ENCODE measurements at places on chromosomes 1 and 21. TPM values are rescaled to one million over a fixed set of nuclear protein-coding genes. Genes with fewer than 3 reads are reported as not detected.

DNA sequence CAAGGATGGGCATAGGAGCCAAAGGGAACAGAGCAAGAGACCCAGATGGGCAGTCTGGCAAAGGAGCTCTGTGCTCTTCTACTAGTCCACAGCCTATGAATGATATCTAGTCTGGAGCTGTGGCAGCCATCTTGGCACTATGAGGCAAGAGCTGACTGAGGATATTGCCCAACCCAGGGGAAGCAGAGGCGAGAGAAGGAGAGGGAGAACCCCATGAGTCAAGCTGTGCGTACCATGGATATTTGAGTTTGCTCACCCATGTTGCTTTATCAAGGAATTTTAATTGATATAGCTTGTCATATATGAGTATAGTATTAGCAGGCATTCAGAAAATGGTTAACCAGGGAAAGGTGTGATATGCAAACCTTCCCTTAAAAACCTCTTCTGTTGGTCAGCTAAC is 420.9 kb downstream of the PRDM2 start:
- DNase-seq = no peak
- no peak overlapping the region for H3K27ac ChIP-seq
- H3K36me3 ChIP-seq = no peaks in the 10 kb centered on the region
- no peak overlapping the region for H3K4me3 ChIP-seq
- no peaks in the 10 kb centered on the region for H3K4me1 ChIP-seq
- no peaks in the 10 kb centered on the region for H3K27me3 ChIP-seq

DNA sequence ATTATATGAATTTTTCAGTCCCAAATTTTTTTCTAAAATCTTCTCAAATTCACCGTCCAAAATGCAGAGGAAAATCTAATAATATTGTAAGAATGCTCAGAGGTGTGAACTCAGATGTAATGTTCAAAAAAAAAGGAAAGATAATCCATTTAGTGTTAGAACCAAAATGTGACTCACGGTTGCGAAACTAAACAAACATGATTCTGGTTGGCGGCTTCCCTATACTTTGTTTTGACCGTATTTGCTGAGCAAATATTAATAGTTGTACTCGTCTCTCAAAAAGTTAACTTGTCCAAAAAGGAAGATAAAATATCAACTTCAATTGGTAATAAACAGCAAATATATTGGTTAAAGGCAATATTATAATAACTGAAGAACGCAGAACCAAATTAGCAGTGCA is 34.4 kb downstream of the ZSWIM5 start:
- no peak for DNase-seq
- H3K4me1 ChIP-seq = no peaks in the 10 kb centered on the region
- H3K4me3 ChIP-seq = no peak overlapping the region
- no peaks in the 10 kb centered on the region for H3K36me3 ChIP-seq
- H3K27ac ChIP-seq = no peak overlapping the region

GRCh38 chr1:172473302-172473701 is 29.4 kb upstream of the PIGC start:
- DNase-seq = no peak
- no peaks in the 10 kb centered on the region for H3K4me1 ChIP-seq
- no peak overlapping the region for H3K27ac ChIP-seq
- no peaks in the 10 kb centered on the region for H3K27me3 ChIP-seq
- H3K4me3 ChIP-seq = no peak overlapping the region

DNA sequence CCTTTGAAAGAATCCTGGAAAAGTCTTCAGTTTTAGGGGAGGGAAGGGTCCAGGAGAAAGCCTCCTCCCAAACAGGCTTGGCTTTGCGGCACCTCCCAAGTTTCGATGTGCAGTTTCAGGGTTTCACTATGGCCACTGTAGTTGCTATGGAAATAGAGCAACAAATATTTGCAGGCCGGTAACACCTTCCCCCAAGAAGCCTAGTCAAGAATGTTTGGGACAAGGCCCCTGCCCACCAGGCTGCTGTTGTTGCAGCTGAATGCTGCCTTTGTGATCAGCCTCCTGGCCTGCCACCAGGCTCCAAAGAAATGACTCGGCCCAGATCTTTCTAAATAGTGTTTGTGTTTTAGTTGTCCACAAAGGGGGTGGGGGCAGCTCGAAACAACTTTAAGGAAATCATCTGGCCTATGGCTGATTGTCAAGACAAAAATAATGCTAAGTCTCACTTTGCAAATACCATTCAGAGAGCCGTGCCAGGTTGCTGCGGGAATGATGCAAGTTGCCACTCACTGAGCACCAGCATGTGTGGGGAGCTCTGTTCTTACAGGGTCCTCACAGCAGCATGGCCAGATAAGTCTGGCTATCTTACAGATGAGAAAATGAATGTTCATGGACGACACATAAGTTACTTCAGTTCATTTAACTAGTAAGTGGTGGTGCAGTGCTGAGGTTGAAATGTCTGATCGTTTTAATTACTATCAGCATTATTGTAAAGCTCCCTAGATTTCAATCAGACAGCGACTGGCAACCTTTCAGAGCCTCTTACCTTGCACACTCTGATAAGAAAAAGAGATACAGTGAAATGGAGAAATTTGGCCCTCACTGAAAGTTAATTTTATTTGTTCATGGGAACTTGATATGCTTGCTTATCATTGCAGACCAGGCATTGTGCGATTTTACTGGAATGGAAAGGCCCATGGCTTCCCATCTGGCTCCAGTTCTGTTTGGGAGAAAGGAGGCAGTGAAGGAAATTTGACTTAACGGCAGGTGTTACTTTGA is 91.2 kb upstream of the JUN start:
- H3K27me3 ChIP-seq = no peaks in the 10 kb centered on the region
- no peak overlapping the region for H3K4me3 ChIP-seq
- DNase-seq = no peak
- no peaks in the 10 kb centered on the region for H3K36me3 ChIP-seq

The TINAGL1 gene
- 332 TPM for polyA plus RNA-seq

DNA sequence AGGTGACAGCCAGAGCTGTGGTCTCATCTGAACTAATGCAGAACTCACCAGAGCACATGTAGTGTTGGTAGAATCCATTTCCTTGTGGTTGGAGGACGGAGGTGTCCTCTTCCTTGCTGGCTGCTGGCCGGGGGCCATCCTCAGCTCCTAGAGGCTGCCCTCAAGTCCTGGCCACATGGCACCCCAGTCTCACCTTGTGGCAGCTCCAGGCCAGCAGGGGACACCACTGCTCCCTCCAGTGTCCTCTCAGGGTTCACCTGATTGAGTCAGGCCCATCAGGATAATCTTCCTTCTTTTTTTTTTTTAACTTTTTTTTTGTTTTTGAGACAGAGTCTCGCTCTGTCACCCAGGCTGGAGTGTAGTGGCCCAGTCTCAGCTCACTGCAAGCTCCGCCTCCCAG is 2.9 kb downstream of the KCNE1 start:
- H3K4me3 ChIP-seq = no peak overlapping the region
- peaks cover 18% of the 10 kb centered on the region for H3K4me1 ChIP-seq
- H3K27ac ChIP-seq = no peak overlapping the region
- H3K36me3 ChIP-seq = no peaks in the 10 kb centered on the region
- no peak for DNase-seq

DNA sequence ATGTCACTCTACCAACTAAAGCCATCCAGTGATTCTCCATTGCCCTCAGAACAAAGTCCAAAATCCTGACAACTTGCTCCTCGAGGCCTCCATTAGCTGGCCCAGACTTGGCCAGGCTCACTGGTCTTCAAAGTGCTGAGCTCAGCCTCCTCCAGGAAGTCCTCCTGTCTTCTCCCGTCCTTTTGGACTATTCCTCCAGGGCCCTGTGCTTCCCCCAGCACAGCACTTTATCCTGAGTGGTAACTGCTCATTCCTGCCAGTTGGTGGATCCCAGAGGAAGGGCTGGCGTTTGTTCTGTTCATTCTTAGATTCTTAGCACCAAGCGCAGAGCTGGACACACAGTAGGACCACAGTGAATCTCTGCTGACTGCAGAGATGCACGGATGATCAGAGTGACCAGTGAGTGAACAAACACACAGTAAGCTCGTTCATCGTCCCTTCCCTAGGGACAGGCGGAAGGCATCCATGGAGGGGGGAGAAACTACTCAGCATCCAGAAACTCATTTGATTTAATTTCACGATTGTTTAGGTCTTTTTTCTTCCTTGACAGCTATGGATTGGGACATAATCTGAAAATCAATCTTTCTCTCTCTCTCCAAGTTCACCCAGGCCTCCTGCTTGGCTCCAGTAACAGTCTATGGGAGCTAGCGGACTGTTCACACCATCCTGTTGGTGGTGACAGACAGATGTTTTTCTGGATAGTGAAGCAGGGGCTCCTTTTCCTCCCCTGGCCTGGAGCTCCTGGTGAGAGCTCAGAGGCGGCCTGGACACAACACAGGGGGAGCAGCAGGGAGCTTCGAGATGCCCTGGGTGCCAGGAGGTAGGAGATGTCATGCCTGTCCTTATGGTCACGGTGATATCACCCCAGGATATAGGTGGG is 180.2 kb downstream of the PTPRU start:
- no peaks in the 10 kb centered on the region for H3K4me1 ChIP-seq
- H3K36me3 ChIP-seq = no peaks in the 10 kb centered on the region
- no peak overlapping the region for H3K27ac ChIP-seq
- DNase-seq = no peak
- H3K27me3 ChIP-seq = no peaks in the 10 kb centered on the region

DNA sequence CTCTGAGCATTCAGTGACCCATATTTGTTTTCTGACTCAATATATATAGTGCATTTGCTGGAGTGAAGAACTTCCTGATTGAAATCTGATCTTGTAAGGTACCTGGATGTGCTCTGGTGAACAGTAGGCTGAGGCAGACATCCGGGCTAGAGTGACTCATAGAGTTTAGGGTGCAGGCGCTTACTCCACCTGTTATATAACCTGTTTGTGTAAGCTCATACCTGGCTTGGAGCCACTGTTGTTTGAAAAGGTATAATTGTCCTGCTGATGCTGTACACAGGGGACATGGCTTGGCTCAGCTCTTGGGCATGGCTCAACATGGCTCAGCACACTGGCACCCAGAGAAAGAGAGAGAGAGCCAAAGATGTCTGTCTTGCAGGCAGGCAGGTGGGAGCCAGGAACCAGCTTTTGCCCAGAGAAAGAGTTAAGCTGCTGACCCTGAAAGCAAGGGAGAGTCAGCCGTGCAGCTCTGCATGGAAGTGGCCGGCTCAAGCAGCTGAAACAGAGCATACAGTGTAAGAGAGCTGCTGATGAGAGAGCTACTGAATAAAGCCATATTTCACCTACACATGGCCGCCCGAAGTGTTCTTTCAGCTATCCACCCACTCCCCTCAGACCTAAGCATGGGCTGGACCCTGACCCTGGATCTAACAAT is 43.2 kb downstream of the GJA5 start:
- no peak overlapping the region for H3K27ac ChIP-seq
- H3K4me3 ChIP-seq = no peak overlapping the region
- peaks cover 9% of the 10 kb centered on the region for H3K4me1 ChIP-seq
- DNase-seq = no peak
- H3K27me3 ChIP-seq = no peaks in the 10 kb centered on the region

GRCh38 chr21:36395353-36396111 is 10.3 kb downstream of the CHAF1B start:
- no peaks in the 10 kb centered on the region for H3K27me3 ChIP-seq
- H3K4me1 ChIP-seq = no peaks in the 10 kb centered on the region

DNA sequence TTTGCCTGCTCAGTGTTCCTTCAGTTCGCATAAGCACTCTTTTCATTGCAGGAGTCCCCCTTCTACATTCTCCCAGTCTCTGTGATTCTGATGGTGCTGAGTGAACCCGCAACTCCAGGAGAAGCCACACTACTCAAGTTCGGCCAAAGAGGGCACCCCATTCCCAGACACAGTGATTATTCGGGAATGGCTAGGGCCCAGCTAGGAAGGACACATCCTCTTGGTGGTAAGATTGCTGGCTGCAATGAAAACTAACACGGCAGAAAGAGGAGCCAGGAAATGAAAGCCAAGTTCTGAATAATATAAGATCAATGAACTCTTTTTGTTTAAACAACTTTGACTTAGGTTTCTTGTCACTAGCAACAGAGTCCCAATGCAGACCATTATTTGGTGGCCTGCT is 14.9 kb downstream of the CREG1 start:
- H3K27me3 ChIP-seq = no peaks in the 10 kb centered on the region
- H3K4me3 ChIP-seq = no peak overlapping the region
- peaks cover 15% of the 10 kb centered on the region for H3K36me3 ChIP-seq

- no peak overlapping the region for H3K27ac ChIP-seq
- no peaks in the 10 kb centered on the region for H3K36me3 ChIP-seq
- no peak overlapping the region for H3K4me3 ChIP-seq
- DNase-seq = no peak
Observed at GRCh38 chr1:13581446-13581845, 2.2 kb upstream of the PDPN start.

- no peaks in the 10 kb centered on the region for H3K36me3 ChIP-seq
- H3K4me3 ChIP-seq = no peak overlapping the region
- no peaks in the 10 kb centered on the region for H3K27me3 ChIP-seq
- no peaks in the 10 kb centered on the region for H3K4me1 ChIP-seq
- no peak overlapping the region for H3K27ac ChIP-seq
Observed at GRCh38 chr1:180893614-180894013, 19.1 kb upstream of the KIAA1614 start.

DNA sequence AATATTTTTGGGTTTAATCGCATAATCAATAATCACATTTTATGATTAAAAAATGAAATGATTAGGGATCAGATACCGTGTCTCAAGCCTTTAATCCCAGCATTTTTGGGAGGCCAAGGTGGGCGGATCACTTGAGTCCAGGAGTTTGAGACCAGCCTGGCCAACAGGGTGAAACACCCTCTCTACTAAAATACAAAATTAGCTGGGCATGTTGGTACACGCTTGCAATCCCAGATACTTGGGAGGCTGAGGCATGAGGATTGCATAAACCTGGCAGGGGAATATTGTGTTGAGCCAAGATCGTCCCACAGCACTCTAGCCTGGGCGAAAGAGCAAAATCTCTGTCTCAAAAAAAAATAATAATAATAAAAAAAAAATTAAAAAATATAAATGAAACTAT is 1581.4 kb downstream of the KCNT2 start:
- H3K4me3 ChIP-seq = no peak overlapping the region
- H3K27me3 ChIP-seq = no peaks in the 10 kb centered on the region
- no peak for DNase-seq
- H3K4me1 ChIP-seq = no peaks in the 10 kb centered on the region

- peaks cover 12% of the 10 kb centered on the region for H3K4me1 ChIP-seq
- H3K4me3 ChIP-seq = no peak overlapping the region
Observed at GRCh38 chr1:50633465-50633864, 210.2 kb upstream of the DMRTA2 start.

DNA sequence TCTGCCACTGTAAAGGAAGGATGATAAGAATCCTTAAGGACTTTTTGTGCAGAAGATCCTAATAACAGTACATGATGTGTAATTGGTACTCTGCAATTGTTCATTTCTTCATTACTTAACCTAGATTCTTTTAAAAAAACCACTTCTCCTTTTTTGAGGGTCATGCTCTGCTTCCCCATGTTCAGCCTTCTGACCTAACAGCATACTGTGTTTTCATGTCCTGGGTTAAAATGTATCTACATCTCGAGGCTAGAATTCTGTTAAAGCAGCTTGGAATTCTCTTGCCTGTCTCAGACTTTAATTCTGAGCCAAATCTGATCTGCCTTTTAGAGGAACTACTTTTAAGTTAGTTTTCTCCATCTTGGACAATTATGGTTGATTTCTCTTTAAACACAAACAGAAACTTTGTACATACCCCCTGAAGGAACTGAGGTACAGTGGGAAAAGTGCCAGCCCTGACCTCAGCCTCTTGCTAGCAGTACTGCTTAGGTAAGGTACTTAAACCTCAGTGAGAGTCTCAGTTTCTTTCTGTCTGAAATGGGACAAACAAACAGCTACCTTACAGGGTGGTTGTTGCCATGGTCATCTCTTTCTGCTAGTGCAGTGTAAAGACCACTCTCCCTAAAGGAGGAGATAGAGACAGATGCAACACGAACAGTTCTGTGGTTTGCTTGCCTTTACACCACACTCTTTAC is 103.2 kb upstream of the DYNLT5 start:
- H3K27me3 ChIP-seq = no peaks in the 10 kb centered on the region
- no peaks in the 10 kb centered on the region for H3K36me3 ChIP-seq
- DNase-seq = no peak
- H3K4me1 ChIP-seq = no peaks in the 10 kb centered on the region
- H3K27ac ChIP-seq = no peak overlapping the region

The HTR6 gene
- not detected for polyA plus RNA-seq
